ENCODE measurements at places on chromosomes 3 and 15. TPM values are rescaled to one million over a fixed set of nuclear protein-coding genes. Genes with fewer than 3 reads are reported as not detected.

DNA sequence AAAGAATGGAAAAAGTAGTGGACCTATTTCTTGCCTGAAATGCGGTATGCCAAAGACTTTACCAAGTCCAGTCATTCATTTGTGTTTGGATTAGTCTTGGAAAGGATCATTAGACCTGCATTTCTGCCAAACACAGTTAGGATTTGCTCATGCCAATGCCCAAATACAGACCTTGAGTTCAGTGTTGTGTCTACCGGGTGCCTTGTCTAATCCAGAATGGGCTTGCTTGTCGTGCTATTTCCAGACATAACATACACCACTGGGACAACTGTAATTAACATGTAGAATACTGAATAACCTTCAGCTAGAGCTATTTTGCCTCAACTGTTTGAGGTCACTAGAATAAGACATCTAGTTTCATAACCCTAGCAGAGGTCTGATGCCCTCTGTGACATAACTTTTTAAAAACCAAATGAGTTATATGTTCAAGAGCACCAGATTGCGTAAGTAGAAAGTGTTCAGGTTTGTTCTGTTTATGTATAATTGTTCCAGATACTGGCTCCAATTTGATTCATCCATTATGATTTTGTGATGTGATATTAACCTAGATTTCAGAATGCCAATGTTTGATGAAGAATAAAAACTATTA is 145.3 kb upstream of the DPH6 start:
- H3K27me3 ChIP-seq, result no peaks in the 10 kb centered on the region
- no peaks in the 10 kb centered on the region for H3K4me1 ChIP-seq
- H3K36me3 ChIP-seq, result no peaks in the 10 kb centered on the region
- H3K4me3 ChIP-seq, result no peak overlapping the region
- no peak overlapping the region for H3K27ac ChIP-seq

- peak overlapping the region; percentile 75 for H3K27ac ChIP-seq
- H3K4me3 ChIP-seq, result peak overlapping the region; percentile 74
- H3K4me1 ChIP-seq, result peaks cover 50% of the 10 kb centered on the region
- H3K27me3 ChIP-seq, result no peaks in the 10 kb centered on the region
- DNase-seq, result no peak
- peaks cover 70% of the 10 kb centered on the region for H3K36me3 ChIP-seq
Measured at GRCh38 chr15:90389513-90389912, 1.5 kb downstream of the IQGAP1 start.

The KCNAB1 gene
- 0.51 TPM for total RNA-seq

GRCh38 chr15:67601073-67601472 is 58.6 kb downstream of the MAP2K5 start:
- H3K27ac ChIP-seq, result no peak overlapping the region
- no peaks in the 10 kb centered on the region for H3K36me3 ChIP-seq
- DNase-seq, result no peak

The TMC3 gene
- total RNA-seq, result not detected

DNA sequence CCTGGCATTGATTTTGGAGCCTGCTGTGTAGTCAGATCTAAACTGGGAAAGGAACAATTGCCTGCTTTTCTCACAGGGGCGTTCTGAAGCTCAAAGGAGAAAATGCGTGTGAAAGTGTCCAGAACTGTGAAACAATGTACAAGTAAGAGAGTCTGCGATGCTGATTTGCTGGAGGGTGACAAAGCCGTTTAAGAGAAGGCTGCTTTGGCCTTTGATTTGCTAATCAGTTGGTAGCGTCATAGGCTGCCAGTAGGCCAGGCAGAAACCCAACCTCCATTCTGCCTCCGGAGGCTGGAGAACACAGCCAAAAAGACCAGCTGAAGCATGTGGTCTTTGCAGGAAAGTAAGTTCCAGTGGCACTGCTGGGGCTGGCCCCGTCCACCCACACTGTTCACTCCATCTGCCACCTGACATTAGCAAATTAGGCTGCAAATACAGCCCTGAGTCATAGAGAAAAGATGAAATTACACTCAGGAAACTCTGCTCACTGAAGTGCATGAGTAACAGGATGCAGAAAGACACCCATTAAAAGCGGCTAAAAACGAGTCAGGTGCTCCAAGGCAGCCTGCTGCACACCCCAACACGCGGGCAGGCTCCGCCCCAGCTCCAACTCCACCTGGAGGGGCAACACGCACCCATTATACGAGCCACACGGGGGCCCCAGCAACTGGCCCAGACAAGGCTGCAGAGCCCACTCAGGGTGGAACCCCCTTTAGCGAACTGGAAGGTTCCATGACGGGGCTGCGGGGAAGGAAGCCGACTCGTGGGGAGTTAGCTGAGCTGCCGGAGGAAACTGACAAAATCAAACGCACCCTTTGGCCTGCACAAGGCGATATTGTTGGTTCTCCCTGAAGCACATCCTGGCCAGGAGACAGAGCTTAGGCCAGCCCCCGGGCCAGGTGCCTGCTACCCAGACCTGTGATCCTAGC is 31.6 kb downstream of the ZDHHC19 start:
- no peak overlapping the region for H3K27ac ChIP-seq
- no peaks in the 10 kb centered on the region for H3K4me1 ChIP-seq
- H3K36me3 ChIP-seq, result no peaks in the 10 kb centered on the region
- H3K27me3 ChIP-seq, result no peaks in the 10 kb centered on the region
- no peak overlapping the region for H3K4me3 ChIP-seq

The OR5AC2 gene
- total RNA-seq, result not detected

The GOLGA6L7 gene
- not detected for total RNA-seq

DNA sequence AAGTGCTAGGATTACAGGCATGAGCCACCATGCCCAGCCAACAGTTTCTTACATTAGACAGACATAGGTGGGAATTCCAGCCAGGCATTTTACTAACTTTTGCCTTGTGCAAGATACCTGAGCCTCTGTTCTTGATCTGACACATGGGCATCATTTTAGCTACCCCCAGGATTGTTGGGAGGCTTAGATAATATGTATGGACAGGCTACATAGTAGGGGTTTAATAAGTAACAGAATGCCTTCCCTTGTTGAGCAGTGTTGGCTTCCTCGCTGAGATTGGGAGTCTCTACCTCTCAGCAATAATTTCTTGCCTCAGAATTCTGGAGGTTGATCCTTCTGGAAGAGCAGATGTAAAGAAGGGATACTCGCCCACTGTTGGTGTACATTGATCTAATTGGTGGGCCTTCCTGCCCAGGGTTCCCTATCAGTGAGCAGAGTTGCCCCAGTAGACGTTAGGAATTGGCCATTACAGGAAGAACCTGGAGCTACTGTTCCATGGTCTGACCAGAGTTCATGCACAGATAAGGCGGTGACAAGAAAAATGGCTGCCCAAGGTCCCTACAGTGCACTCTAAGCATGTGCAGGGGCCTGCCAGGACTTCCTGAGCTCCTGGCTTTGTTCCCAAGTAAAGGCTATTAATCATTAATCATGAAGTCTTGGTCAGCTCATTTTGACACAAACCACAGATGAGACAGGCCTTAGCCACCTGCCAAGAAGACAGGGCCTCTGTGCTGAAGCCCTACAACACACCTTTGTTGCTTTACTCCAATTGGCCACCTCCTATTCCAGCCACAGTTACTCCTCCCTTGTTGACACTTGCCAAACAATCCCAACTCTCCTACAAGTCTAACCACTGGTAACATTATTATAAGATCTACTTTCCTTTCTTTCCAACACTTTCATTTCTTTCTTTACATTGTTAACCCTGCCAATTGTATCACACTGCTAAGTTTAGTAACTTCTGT is 5.0 kb upstream of the IL17RE start:
- peak overlapping the region; percentile 66 for H3K27ac ChIP-seq
- peak; percentile 80 for DNase-seq
- peaks cover 65% of the 10 kb centered on the region for H3K4me1 ChIP-seq
- H3K27me3 ChIP-seq, result no peaks in the 10 kb centered on the region
- H3K4me3 ChIP-seq, result peak overlapping the region; percentile 52

The KY gene
- not detected for total RNA-seq

The CAMKV gene
- 0.38 TPM for total RNA-seq

GRCh38 chr3:195102609-195103467 is 168.1 kb downstream of the XXYLT1 start:
- H3K27ac ChIP-seq, result peak overlapping the region; percentile 86
- H3K36me3 ChIP-seq, result peaks cover 6% of the 10 kb centered on the region
- H3K4me1 ChIP-seq, result peaks cover 39% of the 10 kb centered on the region
- DNase-seq, result peak; percentile 48
- H3K4me3 ChIP-seq, result no peak overlapping the region

DNA sequence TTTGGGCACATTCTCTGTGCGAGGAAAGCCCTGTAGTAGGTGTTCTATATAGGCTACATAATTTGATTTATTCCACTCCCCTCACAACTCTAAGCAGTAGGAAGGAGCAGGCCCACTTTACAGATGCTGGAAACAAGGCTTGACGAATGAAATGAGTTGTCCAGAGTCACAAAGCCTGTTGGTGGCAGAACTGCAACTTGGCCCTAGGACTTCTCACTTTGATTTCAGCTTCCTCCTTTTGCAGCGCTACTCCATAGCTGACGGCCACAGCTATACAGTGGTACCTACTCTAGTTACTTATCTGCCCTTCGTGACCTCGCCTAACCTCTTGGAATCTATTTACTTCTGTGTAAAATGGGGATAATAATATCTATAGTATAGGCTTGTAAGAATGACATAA is 2.5 kb upstream of the IRAK2 start:
- DNase-seq, result no peak
- H3K4me1 ChIP-seq, result peaks cover 5% of the 10 kb centered on the region
- H3K27me3 ChIP-seq, result no peaks in the 10 kb centered on the region
- H3K4me3 ChIP-seq, result no peak overlapping the region
- H3K27ac ChIP-seq, result no peak overlapping the region
- peaks cover 29% of the 10 kb centered on the region for H3K36me3 ChIP-seq

- peaks cover 13% of the 10 kb centered on the region for H3K4me1 ChIP-seq
- DNase-seq, result no peak
- H3K36me3 ChIP-seq, result no peaks in the 10 kb centered on the region
Measured at GRCh38 chr3:139770577-139770976, 92.8 kb upstream of the NMNAT3 start.

The UROC1 gene
- not detected for total RNA-seq

The AGBL1 gene
- total RNA-seq, result not detected

- no peak overlapping the region for H3K4me3 ChIP-seq
- no peaks in the 10 kb centered on the region for H3K36me3 ChIP-seq
- DNase-seq, result no peak
- no peak overlapping the region for H3K27ac ChIP-seq
Measured at GRCh38 chr3:179081885-179082284, 10.3 kb upstream of the ZMAT3 start.

DNA sequence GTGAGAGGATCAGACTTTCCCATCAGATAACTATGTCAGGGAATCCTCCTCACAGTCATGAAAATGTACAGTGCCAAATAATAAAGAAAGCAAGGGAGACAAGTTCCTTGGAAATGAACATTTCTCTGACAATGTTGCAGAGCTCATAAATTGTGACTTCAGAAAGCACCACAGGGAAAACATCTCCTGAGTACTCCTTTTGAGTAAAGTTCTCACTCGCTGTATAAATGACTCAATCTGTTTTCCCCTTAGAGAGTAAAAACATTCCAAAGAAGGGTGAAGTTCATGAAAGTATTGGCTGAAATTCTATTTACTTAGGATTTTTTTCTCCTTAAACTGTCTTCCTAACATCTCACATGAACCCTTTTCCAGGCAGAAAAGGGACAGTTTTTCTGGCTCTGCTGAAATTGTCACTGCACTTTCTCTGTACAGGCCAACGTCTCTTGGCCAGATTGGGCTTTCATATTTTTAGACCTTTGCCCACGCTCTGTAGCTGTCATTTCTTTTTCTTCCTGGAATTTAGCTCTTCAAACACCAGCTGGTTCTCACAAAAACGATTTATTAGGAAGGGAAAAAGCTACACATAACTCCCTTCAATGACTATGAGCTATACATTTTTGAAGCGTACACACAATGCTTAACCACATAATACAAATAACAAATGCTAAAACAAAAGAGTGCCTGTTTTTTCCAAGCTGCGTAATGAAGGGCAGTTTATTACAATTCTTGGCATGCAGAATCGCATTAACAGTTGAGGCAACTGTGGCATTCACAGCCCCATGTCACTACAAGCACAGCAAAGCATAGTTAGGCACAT is 216.1 kb downstream of the ATP8B4 start:
- no peak for DNase-seq
- H3K4me1 ChIP-seq, result no peaks in the 10 kb centered on the region
- H3K4me3 ChIP-seq, result no peak overlapping the region
- H3K27ac ChIP-seq, result no peak overlapping the region

DNA sequence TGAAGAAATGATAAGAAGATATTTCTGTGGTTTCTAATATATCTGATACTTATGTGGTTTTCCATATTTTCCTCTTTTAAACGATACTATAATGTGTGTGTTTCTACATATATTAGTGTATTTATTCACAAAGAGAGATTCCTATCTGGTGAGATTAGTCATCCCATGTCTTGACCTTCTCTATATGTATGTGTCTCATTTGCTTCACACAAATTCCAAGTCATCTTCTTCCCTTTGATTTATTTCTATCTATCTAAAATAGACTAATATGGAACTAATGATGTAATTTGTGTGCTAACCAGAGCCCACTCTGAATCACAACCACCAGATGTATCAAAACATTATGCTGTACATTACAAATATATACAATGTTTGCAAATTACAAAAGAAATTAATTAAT is 154.7 kb upstream of the KCNMB2 start:
- DNase-seq, result no peak
- no peaks in the 10 kb centered on the region for H3K36me3 ChIP-seq
- no peak overlapping the region for H3K4me3 ChIP-seq
- no peaks in the 10 kb centered on the region for H3K4me1 ChIP-seq

The CCDC39 gene
- not detected for total RNA-seq

The TRPM1 gene
- not detected for total RNA-seq

The VPS8 gene
- 72.8 TPM for total RNA-seq

The LEKR1 gene
- 5.1 TPM for total RNA-seq

The TPRG1 gene
- total RNA-seq, result 2.1 TPM

The PAQR5 gene
- total RNA-seq, result 1.8 TPM

The EPHA3 gene
- total RNA-seq, result 28.8 TPM

The PLA2G4E gene
- total RNA-seq, result 0.09 TPM

- H3K4me1 ChIP-seq, result no peaks in the 10 kb centered on the region
- no peak overlapping the region for H3K27ac ChIP-seq
- H3K4me3 ChIP-seq, result no peak overlapping the region
- no peaks in the 10 kb centered on the region for H3K36me3 ChIP-seq
- DNase-seq, result peak; percentile 38
Measured at GRCh38 chr3:9088441-9089353, 125.4 kb upstream of the RAD18 start.

DNA sequence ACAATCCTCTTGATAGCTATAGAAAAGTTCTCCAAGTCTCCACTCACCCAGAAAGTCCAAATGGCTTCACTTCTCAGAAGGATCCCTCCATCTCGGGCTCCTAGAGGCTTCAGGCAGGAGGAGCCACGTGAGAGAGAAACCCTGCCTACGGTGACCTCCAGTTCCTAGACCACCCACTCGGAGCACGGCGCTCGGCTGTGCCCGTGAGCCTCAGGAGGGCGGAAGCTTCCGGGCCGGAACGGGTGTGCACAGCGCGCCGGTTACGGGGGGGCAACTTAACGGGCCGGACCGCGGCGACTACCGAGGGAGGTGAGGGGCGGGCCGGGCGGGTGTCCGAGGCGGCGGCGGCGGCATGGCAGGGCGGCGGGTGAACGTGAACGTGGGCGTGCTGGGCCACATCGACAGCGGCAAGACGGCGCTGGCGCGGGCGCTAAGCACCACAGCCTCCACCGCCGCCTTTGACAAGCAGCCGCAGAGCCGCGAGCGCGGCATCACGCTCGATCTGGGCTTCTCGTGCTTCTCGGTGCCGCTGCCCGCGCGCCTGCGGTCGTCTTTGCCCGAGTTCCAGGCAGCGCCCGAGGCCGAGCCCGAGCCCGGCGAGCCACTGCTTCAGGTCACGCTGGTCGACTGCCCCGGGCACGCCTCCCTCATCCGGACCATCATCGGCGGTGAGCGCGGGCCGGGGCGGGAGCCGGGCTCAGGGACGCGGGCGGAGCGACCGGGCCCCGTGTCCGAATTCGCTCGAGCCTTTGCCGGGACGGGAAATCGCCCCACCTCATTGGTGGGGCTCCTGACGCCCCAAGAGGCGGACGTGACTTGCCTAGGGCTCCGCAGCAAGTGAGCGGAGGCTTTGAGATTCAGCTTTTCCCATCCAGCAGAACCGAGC is at the start of gene EEFSEC:
Gene EEFSEC (plus strand): TSS at position 326 of the 886 bp plus-strand sequence. CDS start 27 bp downstream, at position 353.
- peaks cover 24% of the 10 kb centered on the region for H3K4me1 ChIP-seq
- peak; percentile 97 for DNase-seq
- H3K27ac ChIP-seq, result peak within 1 kb of the TSS; percentile 85
